ENCODE measurements at places on chromosomes 13 and 19. TPM values are rescaled to one million over a fixed set of nuclear protein-coding genes. Genes with fewer than 3 reads are reported as not detected.

- no peaks in the 10 kb centered on the region for H3K36me3 ChIP-seq
- H3K4me1 ChIP-seq = no peaks in the 10 kb centered on the region
- no peak for DNase-seq
- H3K4me3 ChIP-seq = no peak overlapping the region
- no peak overlapping the region for H3K27ac ChIP-seq
- no peaks in the 10 kb centered on the region for H3K27me3 ChIP-seq
Observed at GRCh38 chr13:56659041-56659471, 481.7 kb upstream of the PRR20A start.

- peaks cover 14% of the 10 kb centered on the region for H3K27me3 ChIP-seq
- no peaks in the 10 kb centered on the region for H3K4me1 ChIP-seq
Observed at GRCh38 chr13:31184981-31185645, 14.7 kb upstream of the B3GLCT start.

GRCh38 chr13:24306632-24307031, 2.7 kb upstream of the C1QTNF9 start:
- no peak overlapping the region for H3K4me3 ChIP-seq
- H3K27me3 ChIP-seq = no peaks in the 10 kb centered on the region
- H3K36me3 ChIP-seq = peaks cover 19% of the 10 kb centered on the region
- H3K4me1 ChIP-seq = no peaks in the 10 kb centered on the region

DNA sequence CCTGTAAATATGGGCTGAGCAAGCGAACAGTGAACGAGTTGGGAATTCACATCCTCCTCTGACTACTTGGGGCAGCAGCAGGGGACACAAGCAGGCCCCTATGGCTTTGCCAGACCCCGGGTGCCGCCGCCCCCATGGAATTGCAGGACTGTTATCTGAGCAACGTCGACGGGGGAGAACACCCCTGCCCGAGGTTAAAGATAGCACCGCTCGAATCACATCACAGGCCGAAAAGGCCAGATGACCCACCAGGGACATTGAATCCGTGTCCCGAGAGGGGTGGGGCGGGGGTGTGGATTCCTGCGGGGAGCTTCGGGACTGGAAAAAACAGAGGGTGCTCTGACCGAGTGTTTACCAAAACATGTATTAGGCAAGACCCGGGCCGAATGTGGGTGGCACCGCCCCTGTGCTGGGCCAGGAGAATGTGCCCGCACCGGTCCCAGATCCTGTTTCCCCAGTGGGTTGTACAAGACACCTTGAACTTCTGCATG, 9.1 kb downstream of the FEM1A start:
- no peak overlapping the region for H3K27ac ChIP-seq
- DNase-seq = no peak
- peaks cover 6% of the 10 kb centered on the region for H3K4me1 ChIP-seq
- no peak overlapping the region for H3K4me3 ChIP-seq
- H3K27me3 ChIP-seq = no peaks in the 10 kb centered on the region

- H3K27me3 ChIP-seq = no peaks in the 10 kb centered on the region
- H3K4me1 ChIP-seq = no peaks in the 10 kb centered on the region
- H3K4me3 ChIP-seq = no peak overlapping the region
Observed at GRCh38 chr13:112990783-112991182, 21.8 kb downstream of the MCF2L start.

- peak overlapping the region; percentile 92 for H3K27ac ChIP-seq
- peaks cover 74% of the 10 kb centered on the region for H3K4me1 ChIP-seq
- no peaks in the 10 kb centered on the region for H3K27me3 ChIP-seq
- peak overlapping the region; percentile 68 for H3K4me3 ChIP-seq
- no peak for DNase-seq
Observed at GRCh38 chr13:99296398-99296797, 10.8 kb downstream of the GPR183 start.

- peaks cover 3% of the 10 kb centered on the region for H3K36me3 ChIP-seq
- H3K4me3 ChIP-seq = no peak overlapping the region
- H3K27me3 ChIP-seq = peaks cover 41% of the 10 kb centered on the region
- H3K27ac ChIP-seq = no peak overlapping the region
- H3K4me1 ChIP-seq = peaks cover 3% of the 10 kb centered on the region
- no peak for DNase-seq
Observed at GRCh38 chr13:110388108-110388943, 81.2 kb downstream of the COL4A2 start.

- H3K4me3 ChIP-seq = no peak overlapping the region
- no peaks in the 10 kb centered on the region for H3K36me3 ChIP-seq
- no peaks in the 10 kb centered on the region for H3K4me1 ChIP-seq
Observed at GRCh38 chr13:60850526-60850925, 453.5 kb downstream of the TDRD3 start.

- H3K4me3 ChIP-seq = no peak overlapping the region
- DNase-seq = no peak
- no peaks in the 10 kb centered on the region for H3K4me1 ChIP-seq
- H3K27me3 ChIP-seq = peaks cover 1% of the 10 kb centered on the region
- no peak overlapping the region for H3K27ac ChIP-seq
Observed at GRCh38 chr19:30453743-30454142, 81.6 kb downstream of the ZNF536 start.

DNA sequence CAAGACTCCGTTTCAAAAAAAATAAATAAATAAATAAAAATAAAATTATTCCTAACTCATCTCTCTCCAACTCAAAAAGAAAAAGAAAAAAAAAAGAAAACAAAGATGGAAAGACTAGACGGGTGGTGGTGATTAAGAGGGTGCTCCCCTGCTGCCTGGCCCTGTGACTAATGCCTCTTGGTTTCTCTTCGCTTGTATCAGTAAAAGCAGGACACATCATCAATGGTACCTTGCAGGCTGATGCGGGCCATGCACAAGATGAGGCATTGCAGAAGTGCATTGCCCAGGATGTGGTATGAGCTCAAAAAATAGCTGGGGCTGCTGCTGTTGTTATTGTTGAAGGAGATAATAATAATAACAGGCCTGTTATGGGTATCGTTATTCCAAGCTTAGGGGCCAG, 14.6 kb downstream of the ACER1 start:
- H3K36me3 ChIP-seq = no peaks in the 10 kb centered on the region
- no peak overlapping the region for H3K27ac ChIP-seq
- DNase-seq = no peak
- H3K4me3 ChIP-seq = no peak overlapping the region
- H3K27me3 ChIP-seq = no peaks in the 10 kb centered on the region

GRCh38 chr13:113043001-113043630, 62.5 kb upstream of the F7 start:
- H3K36me3 ChIP-seq = no peaks in the 10 kb centered on the region
- H3K27me3 ChIP-seq = no peaks in the 10 kb centered on the region
- DNase-seq = no peak
- no peaks in the 10 kb centered on the region for H3K4me1 ChIP-seq
- no peak overlapping the region for H3K27ac ChIP-seq

DNA sequence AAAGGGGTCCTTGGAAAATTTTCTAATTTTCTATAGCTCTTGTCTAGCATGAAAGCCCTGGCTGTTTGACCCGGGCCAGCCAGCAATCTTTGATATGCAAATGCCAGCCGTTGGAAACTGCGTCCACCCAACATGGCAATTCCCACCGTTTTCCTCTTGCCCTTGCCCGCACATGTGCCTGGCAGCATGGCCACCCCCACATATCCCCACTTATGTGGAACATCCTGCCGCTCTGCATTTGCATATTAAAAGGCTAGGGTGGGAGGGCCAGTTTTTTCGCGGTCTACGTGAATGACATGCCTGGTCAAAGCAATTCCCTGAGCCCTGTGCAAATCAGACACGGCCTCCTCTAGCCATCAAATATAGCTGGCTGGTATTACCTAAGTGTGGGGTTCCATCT, 110.3 kb upstream of the TDRD3 start:
- H3K27me3 ChIP-seq = peaks cover 2% of the 10 kb centered on the region
- no peak overlapping the region for H3K27ac ChIP-seq
- H3K4me1 ChIP-seq = peaks cover 2% of the 10 kb centered on the region
- no peak overlapping the region for H3K4me3 ChIP-seq

GRCh38 chr13:34223984-34224383, 406.0 kb downstream of the RFC3 start:
- no peaks in the 10 kb centered on the region for H3K36me3 ChIP-seq
- H3K4me1 ChIP-seq = no peaks in the 10 kb centered on the region
- no peaks in the 10 kb centered on the region for H3K27me3 ChIP-seq
- H3K4me3 ChIP-seq = no peak overlapping the region
- no peak for DNase-seq

DNA sequence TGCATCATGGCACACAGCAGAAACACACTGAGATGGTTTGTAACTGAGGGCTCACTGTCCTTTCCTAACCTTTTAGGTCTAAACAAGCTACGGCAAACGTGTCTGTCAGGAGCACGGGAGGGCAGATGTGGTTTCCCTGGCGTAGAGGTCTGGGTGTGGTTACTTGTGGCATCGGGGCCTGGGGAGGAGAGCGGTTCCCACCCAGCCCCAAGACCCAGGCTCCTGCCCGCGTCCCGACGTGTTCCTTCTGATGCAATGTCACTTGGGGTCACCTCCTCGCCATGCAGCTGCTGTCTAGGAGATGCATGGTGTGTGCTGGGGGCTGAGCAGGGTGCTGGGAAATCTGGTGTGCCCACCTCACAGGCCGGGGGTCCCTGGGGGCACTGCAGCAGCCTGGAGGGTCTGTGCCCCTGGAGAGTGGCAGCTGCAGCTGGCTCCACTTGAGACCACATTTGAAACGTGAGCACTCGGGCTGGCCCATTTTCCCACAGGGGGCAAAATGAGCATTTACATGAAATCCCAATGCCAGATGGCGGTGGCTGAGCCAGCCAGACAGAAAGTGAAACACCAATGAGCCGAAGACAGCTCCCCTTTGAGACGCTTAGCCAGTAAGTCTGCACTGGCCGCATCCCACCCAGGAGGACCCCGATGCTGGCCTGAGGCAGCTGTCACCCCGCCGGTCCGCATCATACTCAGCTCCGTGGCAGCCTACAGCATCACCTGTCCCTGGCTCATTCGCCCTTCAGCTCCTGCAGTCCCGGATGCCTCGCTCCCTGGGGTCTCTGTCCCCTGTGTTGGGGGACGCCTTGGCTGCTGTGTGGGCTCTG, 22.3 kb upstream of the MYDGF start:
- DNase-seq = no peak
- H3K27me3 ChIP-seq = no peaks in the 10 kb centered on the region
- H3K36me3 ChIP-seq = peaks cover 25% of the 10 kb centered on the region
- H3K27ac ChIP-seq = no peak overlapping the region
- no peaks in the 10 kb centered on the region for H3K4me1 ChIP-seq

- no peaks in the 10 kb centered on the region for H3K36me3 ChIP-seq
- no peak overlapping the region for H3K4me3 ChIP-seq
- peaks cover 17% of the 10 kb centered on the region for H3K4me1 ChIP-seq
- peak; percentile 66 for DNase-seq
- H3K27me3 ChIP-seq = peaks cover 10% of the 10 kb centered on the region
Observed at GRCh38 chr19:35044317-35045117, 3.0 kb downstream of the HPN start.

GRCh38 chr13:83831796-83832195, 50.5 kb downstream of the SLITRK1 start:
- H3K27me3 ChIP-seq = no peaks in the 10 kb centered on the region
- H3K4me3 ChIP-seq = no peak overlapping the region
- DNase-seq = no peak
- H3K27ac ChIP-seq = no peak overlapping the region

DNA sequence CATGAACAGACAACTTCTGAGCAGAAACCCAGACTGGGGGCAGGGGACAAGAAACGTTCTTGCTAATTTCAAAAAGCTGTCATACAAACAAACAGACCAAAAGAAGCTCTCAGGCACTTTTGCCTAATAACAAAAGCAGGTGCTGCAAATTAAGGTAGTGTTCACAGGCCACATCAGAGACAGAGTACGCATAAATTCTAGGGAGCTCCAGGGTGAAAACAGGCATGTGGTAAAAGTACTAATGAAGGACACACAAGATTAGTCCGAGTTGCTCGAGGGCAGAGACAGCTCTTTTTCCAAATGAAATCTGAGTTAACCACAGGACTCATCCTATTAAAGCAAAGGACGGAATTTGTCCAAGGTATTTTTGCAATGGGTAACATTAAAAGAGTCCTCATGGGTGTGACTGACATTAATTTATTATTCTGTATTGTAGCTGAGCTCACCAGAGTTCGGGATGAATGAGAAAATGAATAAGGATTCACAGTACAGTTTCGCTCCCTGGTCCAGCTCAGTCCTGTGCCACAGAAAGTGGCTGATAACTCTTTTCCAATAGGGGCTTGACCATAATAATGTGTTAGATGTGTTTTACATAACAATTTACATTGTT, 197.3 kb downstream of the LHFPL6 start:
- no peak overlapping the region for H3K27ac ChIP-seq
- no peaks in the 10 kb centered on the region for H3K36me3 ChIP-seq
- no peak for DNase-seq

DNA sequence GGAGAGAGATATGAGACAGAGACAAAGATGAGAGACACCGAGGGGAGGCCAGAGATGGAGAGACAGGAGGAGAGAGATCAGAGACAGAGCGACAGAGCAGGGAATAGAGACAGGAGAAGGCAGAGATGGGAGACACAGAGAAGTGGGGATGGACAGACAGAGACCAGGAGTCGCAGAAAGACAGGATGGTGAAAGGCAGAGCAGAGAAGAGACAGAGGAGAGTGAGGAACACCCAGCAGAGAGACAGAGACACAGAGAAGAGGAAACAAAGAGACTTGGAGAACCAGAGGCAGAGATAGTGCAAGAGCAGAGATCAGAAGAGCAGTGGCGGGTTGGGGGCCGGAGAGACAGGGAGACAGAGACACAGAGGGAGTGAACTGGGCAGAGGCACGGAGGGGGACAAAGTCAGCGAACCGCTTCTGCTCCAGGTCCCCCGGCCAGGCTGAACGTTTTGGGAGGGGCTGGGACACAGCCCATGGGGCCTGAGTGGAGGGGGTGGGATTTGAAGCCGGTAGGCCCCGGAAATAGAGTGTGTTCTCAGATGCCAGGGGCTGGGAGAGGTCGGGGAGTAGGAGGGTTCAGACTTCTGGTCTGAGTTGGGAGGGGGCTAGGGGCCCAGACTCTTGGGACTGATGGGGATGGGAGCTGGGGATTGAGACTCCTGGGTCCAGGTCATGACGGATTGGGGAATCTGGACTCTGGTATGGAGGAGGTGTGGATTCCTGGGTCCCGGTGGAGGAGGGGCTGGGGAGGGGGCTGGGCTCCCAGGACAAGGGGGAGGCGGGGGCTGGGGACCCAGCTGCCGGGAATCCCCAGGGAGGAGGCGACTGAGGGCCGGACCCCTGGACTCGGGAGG, 654 bp downstream of the ZNF579 start:
- peak overlapping the region; percentile 60 for H3K27ac ChIP-seq
- peaks cover 17% of the 10 kb centered on the region for H3K4me1 ChIP-seq
- H3K27me3 ChIP-seq = peaks cover 3% of the 10 kb centered on the region
- no peak for DNase-seq
- H3K4me3 ChIP-seq = peak overlapping the region; percentile 77

NECTIN2 gene
- total RNA-seq = 0.49 TPM

ATP8B3 gene
- total RNA-seq = 7.3 TPM

USHBP1 gene
- total RNA-seq = not detected

SCAF1 gene
- total RNA-seq = 79.3 TPM

RFXAP gene
- 20.9 TPM for total RNA-seq

IQCN gene
- 3.1 TPM for total RNA-seq

GTF3A gene
- total RNA-seq = 189 TPM

SHC2 gene
- total RNA-seq = not detected

Measured in activated CD8-positive, alpha-beta memory T cell treated with anti-CD3 and anti-CD28 coated beads, Interleukin-2, amount 10 ng/mL, durations not matched to agents 7 days and 5 days (primary cell).